Fibroblast of lung (primary cell): ENCODE measurements at places on chromosomes 5 and 9. TPM values are rescaled to one million over a fixed set of nuclear protein-coding genes. Genes with fewer than 3 reads are reported as not detected.

DNA sequence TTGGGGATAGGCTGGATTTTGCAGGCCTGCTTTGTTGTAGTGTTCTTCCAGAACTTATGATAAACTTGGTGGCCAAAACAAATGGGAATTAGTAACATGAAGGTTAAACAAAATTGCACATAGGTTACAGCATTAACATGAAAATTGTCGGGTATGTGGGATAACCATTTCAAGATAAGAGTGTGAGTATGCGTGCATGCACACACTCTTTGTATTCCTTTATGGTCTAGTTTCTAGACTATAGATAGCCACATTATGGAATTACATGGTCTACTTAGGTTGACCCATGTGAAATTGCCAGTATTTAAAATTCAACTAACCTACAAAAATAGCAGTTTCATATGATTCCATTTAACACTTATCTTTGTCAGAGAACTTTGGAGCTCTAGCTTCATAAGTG is 1.4 kb downstream of the HMGCR start:
- DNase-seq, result no peak

GRCh38 chr5:113759505-113759904 is 246.0 kb downstream of the YTHDC2 start:
- DNase-seq, result no peak

- DNase-seq, result no peak
Measured at GRCh38 chr9:125241863-125242739, 958 bp upstream of the HSPA5 start.

DNA sequence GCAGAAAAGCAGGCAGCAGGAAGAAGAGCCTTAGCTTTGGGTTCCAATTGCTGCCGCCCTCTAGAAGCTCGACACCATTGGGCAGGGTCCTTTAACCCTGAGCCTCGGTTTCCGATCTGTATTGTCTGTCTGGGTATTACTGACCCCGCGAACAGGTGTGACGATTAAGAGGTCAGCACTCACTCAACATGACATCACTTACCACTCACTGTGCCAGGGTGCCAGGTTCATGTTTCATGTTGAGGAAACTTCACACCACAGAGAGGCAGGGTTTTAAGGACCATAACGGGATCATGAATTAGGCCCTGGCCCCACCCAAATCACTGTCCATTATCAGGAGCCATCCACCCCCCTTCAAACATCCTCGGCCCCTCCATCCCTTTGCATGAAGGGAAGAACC is 75.5 kb downstream of the GPR21 start:
- DNase-seq, result no peak

GRCh38 chr9:134179595-134179917 is 15.2 kb upstream of the RNU6ATAC start:
- DNase-seq, result no peak

GRCh38 chr5:158380661-158381060 is 521.7 kb upstream of the CLINT1 start:
- no peak for DNase-seq

GRCh38 chr9:92165484-92165883 is 50.3 kb upstream of the SPTLC1 start:
- no peak for DNase-seq

DNA sequence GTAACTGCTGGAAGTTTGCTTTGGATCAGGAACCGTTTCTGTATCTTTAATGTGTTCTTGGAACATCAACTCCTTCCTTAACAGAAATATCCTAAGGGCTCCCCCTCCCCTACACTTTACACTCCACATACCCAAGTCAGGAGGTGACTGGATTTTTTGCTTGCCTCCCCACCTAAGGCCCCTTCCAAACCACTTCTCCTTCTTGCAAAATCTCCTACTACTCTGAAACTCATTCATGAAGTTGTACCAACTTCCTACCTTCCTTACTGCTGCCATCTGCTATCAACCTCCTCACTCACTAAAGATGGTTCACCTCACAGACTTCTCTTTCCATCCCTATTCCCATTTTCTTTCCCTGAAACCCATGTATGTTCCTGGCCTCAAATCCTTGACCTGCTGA is 16.1 kb downstream of the TXN start:
- no peak for DNase-seq

GRCh38 chr9:113673726-113674125 is 202.4 kb upstream of the ZNF618 start:
- peak; percentile 80 for DNase-seq

DNA sequence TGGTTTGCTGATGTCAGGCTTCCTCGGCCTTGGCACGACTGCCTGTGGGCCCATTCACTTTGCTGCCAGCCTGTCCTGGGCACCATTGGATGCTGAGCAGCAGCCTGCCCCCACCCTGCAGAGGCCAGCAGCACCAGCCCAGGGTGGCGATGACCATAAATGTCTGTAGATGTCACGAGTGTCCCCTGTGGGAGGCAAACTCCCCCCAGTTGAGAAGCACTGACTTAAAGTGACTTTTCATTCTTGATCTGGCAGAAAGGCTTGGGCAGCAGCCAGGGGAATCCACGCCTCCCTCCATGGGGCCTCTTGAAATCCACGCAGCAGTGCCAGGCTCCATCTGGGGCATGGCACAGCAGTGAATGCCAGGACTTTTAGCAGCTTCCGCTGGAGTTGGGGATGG is 21.8 kb downstream of the IRX4 start:
- DNase-seq, result no peak

GRCh38 chr5:6162175-6162574 is 216.2 kb downstream of the MED10 start:
- DNase-seq, result no peak

- DNase-seq, result peak; percentile 40
Measured at GRCh38 chr5:77851176-77852067, 75.3 kb upstream of the TBCA start.

DNA sequence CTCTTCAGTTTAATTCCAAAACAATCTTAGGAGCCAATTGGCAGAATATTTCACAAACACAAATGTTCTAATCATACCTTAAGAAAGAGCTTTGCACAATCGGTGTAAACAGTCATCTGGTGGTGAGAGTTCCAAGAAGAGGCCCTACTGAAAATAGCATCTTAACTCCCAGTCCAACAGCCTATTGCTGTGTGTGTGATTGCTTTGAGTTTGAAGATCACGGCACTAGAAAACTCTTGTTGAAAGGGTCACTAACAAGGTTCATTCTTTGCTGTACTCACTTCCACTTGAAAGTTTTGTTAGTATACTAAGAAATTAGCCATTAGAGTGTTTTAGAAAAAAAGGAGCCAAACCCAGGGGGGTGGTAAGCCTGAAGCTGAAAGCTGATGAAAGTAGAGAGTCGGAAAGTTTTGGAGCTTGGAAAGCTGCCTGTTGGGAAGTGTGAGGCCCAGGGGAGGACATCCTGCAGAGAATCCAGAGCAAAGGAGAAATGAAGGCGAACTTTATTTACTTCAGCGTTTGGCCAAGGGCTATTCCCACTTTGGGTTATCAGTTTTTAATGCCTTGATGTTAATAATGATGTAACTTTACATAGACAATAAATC is 180.3 kb upstream of the GHR start:
- peak; percentile 46 for DNase-seq

- DNase-seq, result no peak
Measured at GRCh38 chr5:74432721-74433120, 207.8 kb downstream of the ENC1 start.

- no peak for DNase-seq
Measured at GRCh38 chr5:156386976-156387375, 60.0 kb downstream of the SGCD start.

GRCh38 chr9:88321764-88322163 is 66.5 kb upstream of the SPIN1 start:
- no peak for DNase-seq

DNA sequence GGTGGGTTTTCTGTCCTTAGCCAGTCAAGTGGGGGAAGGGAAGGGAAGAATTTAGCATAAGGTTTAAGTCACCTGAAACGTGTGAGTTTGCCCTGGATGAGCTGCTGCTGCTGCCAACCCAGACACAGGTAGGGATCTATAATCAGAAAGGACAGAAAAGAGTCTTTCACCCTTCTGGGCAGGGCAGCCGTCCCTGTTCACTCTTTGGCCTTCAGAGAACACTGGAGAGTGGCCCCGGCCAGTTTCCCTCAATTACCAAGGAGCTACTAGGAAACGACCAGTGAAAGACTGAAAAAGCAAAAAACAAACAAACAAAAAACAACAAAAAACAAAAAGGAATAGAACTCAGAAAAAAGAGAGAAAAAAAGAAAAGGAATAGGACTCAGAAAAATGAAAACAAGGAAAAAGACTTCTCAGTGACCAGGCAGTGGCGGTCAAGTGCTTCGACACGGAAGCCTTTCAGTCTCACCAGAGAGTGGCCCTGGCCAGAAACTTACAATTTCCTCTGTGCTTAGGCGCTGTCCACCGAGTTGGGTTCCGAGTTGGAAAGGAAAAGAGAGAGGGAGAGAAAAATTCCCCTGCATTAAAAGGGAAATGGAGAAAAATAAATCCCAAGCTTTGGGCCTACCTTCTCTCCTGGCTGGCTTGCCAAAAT is 2.5 kb upstream of the GM2A start:
- no peak for DNase-seq

- DNase-seq, result no peak
Measured at GRCh38 chr9:93617273-93617672, 40.9 kb downstream of the PHF2 start.

DNA sequence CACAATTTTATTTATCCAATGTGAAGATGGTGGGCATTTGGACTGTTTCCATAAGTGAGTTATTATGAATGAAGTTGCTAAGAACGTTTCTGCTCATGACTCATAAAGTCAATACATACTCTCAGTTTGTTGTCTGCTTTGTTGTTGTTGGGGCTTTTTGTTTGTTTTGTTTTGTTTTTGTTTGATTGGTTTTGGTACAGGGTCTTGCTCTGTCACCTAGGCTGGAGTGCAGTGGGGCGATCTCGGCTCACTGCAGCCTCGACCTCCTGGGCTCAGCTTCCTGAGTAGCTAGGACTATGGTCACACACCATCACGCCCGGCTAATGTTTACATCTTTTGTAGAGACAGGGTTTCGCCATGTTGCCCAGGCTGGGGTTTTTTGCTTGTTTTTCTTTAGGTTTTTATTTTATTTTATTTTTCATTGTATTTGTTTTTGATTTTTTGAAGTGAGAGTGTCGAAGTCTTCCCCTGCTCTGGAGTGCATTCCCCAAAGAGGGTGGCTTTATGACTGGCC is 18.0 kb downstream of the TRIM7 start:
- no peak for DNase-seq

DNA sequence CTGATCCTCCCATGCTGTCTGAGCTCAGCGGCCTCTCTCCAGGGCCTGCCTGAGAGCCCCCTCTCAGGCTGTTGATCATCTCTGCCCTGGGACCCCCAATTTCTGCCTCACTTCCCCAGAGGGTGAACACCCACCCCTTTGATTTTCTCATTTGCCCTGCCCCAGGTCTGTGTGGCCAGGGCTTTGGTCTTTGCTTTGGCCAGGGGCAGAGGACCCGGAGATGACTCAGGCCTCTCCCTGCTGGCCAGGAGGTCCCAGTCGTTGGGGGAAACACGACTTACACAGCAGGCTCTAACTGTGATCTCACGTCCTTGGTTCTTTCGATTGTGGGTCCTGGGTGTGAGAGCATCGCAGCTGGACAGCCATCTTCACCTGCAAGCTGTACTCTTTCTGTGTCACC is 1.1 kb upstream of the ADAMTS2 start:
- peak; percentile 15 for DNase-seq

- no peak for DNase-seq
Measured at GRCh38 chr5:76836585-76836984, 13.2 kb upstream of the S100Z start.

GRCh38 chr5:90644132-90644531 is 85.5 kb downstream of the ADGRV1 start:
- DNase-seq, result no peak

DNA sequence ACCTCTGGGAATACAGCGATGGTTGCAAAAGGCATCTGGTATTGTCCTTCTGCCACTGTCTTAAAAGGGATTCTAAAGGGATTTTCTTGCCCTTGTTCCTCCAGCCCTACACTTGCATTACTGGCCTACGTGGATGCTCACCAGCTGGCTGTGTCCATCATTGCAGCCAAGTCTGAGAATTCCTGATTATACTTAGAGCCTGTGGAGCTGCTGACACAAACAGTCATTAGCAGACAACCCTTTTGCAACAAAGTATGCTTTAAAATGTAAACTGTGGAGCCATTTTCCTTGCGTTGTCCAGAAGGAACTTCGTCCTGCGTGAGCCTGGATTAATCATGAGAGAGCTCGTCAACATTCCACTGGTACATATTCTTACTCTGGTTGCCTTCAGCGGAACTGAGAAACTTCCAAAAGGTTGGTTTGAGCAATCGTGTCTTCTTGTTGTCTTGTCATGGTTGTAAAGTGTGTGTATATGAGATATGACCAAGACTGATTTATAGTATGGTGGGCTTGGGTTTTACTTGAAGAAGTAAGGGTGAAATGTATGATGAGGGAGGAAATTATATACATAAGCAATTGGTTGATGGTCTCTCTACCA is at the start of gene MUSK:
MUSK (plus strand) TSS at position 222 of the 598 bp plus-strand sequence; CDS start at position 336, 114 bp downstream.
- DNase-seq, result no peak

- no peak for DNase-seq
Measured at GRCh38 chr5:133503511-133503910, 108.8 kb downstream of the FSTL4 start.

- no peak for DNase-seq
Measured at GRCh38 chr5:162684145-162684544, 616.6 kb downstream of the GABRG2 start.

DNA sequence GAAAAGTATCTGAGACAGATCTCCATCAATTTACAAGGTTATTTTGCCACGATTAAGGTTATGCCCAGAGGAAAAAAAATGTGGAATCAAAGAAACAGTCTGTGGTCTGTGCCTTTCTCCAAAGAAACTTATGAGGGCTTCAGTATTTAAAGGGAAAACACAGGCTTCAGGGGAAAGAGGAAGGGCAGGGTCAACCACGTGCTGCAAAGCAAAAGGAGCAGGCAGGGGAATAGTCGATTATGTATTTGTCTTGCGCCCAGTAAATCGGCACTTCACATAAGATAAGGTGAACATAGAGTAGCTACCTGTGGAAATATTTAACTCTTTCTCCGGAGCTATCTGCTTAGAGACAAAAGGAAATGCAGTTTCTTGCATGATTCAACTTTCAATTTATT is 343.7 kb downstream of the RAB3C start:
- DNase-seq, result no peak

DNA sequence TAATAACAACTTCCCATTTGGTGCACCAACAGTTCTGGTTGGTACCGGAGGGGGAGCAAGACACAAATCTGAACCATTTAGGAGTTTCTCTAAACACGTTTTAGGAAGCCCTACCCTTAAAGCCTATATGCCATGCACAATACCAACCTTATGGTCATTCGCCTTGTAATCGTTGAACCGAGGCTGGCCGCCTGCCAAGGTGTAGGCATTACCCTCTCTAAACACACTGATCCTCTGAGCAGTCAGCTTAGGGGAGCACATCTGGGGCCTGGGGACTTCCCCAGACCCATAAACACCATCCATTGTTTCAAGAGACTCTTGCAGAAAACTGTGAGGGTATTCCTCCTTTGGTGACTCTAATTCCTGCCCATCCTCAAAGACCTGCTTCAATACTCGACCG is 328 bp downstream of the GRXCR2 start:
- DNase-seq, result no peak

The GABRB2 gene
- under 0.01 TPM in 2 replicates for total RNA-seq

The PPIC gene
- 65.7 and 70.1 TPM in 2 replicates for total RNA-seq

The NRG2 gene
- 0.51 and 1.3 TPM in 2 replicates for total RNA-seq

The C7 gene
- total RNA-seq, result under 0.01 and 11.6 TPM in 2 replicates

The PTPN3 gene
- total RNA-seq, result 1.3 and 2.3 TPM in 2 replicates

The NRARP gene
- total RNA-seq, result under 0.01 TPM in 1 of 2 replicates, not detected in the other

The GNPDA1 gene
- total RNA-seq, result 64.2 and 97.8 TPM in 2 replicates

The POLK gene
- total RNA-seq, result 33.4 and 44.9 TPM in 2 replicates

The C5orf46 gene
- not detected in 2 replicates for total RNA-seq

The LECT2 gene
- not detected in 2 replicates for total RNA-seq
